ENCODE measurements at places on chromosomes 3 and 15. TPM values are rescaled to one million over a fixed set of nuclear protein-coding genes. Genes with fewer than 3 reads are reported as not detected.

Gene SEMA3F
- 0.55 TPM for total RNA-seq

Gene C2CD4A
- total RNA-seq: 0.12 TPM

Gene P2RY1
- 1.1 TPM for total RNA-seq

Gene CEP97
- total RNA-seq: 13.4 TPM

Gene CCDC54
- not detected for total RNA-seq

All from uterine smooth muscle cell (primary cell).